ENCODE measurements at places on chromosomes 3 and 15. TPM values are rescaled to one million over a fixed set of nuclear protein-coding genes. Genes with fewer than 3 reads are reported as not detected.

The CXCR6 gene
- 1.5 TPM for total RNA-seq

The LRTM1 gene
- not detected for total RNA-seq

DNA sequence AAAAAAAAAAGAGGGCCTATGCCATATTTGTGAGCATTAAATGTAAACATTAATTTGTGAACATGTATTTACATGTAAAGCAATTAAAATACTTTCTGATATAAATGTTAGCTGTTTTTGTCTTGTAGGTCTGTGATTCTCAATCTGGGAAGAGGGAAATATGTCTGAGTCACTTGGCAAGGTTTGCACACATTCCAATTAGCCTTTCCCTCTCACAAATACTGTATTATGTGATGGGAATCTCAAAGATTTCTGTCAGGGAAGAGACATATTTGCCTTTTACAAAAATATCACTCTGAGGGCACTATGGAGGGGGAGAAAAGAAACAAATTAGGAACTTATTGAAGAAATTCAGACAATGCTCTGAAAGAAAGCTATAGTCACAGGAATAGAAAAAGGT, 483.6 kb downstream of the GBE1 start:
- DNase-seq, result no peak

- DNase-seq, result no peak
Observed at GRCh38 chr3:194619741-194620140, 13.5 kb downstream of the TMEM44 start.

- no peak for DNase-seq
Observed at GRCh38 chr3:180058238-180058637, 21.5 kb upstream of the PEX5L start.
